Activated T-helper 1 cell treated with Interleukin-2 at 50 U/mL for 16 hours (primary cell): ENCODE measurements at places on chromosomes 5 and 9.

- no peak for DNase-seq
Observed at GRCh38 chr9:2289263-2289662, 274.1 kb downstream of the SMARCA2 start.

DNA sequence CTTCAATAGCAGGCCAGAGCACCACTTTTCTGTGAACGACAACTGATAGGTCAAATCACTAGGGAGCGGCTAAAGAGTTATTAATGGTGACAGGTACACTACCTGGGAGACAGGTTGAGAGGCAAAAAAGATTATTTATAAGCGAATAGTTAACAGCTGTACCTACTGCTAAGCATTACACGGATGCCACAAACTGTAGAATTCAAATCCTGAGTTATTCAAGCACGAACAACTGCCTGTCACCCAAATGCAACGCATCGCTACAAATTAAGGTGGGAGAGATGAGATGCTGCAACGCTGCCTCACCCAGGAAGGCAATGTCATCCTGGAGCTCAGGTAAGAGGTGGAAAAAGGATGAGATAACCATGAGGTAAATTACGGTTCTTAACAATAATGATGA, 342.9 kb downstream of the BNC2 start:
- DNase-seq, result no peak

DNA sequence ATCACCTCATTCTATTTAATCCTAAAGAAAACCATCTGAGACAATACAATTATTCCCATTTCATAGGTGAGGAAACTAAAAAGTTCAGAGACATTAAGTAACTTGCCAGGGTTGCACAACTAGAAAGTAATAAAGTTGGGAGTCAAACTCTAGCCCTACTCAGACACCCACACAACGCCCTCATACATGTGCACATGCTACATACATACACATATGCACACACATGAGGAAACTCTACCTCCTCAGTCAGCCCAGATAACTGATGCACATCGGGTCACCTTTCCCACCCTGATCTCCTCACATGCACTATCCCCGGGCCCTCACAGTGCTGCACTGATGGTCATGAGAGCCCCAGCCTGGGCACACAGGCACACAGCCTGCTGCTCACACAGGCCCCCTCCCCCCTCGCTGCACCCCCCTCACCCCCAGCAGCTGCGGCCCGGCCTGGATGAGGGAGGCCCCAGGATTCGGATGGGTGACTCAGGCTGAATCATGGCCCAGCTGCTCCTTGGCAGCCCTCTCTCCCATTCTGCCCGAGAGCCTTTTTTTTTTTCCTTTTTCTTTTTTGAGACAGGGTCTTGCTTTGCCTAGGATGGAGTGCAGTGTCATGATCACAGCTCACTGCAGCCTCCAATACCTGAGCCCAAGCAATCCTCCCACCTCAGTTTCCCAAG, 5.0 kb upstream of the GPRIN1 start:
- DNase-seq, result no peak

DNA sequence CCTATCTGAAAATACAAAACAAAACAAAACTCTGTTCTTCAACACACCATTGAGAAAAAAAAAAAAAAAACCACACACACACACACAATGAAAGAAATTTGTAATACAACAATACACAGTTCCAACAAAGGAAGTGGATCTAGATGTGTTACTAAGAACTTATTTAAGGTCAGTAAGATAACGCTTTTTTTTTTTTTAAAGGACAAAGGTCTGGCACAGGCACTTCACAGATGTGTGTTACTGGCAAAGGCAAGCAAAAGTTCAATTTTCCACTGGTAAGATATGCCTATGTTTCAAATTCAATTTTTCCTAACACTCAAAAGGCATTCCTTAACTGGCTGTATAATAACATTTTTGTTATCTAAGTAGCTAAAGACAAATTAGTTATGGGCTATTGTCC, 3.6 kb downstream of the RFK start:
- DNase-seq, result no peak

- DNase-seq, result peak; percentile 93
Observed at GRCh38 chr9:97411789-97412625, at the start of gene TDRD7. TSS of gene TDRD7 (plus strand) at chr9:97412096. CDS start at chr9:97428466, 16,370 bp downstream.

GRCh38 chr9:36834736-36835135, 199.3 kb downstream of the PAX5 start:
- DNase-seq, result no peak

DNA sequence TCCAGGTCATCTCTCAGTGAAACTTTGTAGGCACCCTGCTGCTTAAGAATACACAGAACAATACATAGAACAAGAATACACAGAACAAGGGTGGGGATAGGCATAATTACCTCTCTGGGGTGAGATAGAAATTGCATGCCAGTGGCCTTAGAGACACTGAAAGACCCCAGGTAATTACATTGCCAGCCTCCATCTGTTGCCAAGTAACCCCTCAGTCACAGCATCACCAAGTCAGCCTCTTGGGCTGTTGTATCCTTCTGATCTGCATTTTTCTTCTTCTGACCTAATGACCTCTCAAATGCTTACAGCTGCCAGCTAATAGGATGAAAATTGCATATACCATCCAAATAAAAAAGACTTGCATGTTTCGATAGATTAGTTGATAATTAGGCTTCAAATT, 167.7 kb downstream of the GRIA1 start:
- no peak for DNase-seq

- peak; percentile 53 for DNase-seq
Observed at GRCh38 chr5:160199410-160199911, 29.8 kb upstream of the FABP6 start.

DNA sequence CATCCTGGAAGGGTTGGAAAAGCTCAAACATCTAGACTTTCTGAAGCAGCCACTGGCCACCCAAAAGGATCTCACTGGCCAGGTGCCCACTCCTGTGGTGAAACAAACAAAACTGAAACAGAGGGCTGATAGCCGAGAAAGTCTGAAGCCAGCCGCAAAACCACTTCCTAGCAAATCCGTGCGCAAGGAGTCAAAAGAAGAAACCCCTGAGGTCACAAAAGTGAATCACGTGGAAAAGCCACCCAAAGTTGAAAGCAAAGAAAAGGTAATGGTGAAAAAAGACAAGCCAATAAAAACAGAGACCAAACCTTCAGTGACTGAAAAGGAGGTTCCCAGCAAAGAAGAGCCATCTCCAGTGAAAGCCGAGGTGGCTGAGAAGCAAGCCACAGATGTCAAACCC, 87.6 kb downstream of the MAP1B start:
- DNase-seq, result no peak

GRCh38 chr5:150862070-150862469, 15.7 kb downstream of the IRGM start:
- no peak for DNase-seq

DNA sequence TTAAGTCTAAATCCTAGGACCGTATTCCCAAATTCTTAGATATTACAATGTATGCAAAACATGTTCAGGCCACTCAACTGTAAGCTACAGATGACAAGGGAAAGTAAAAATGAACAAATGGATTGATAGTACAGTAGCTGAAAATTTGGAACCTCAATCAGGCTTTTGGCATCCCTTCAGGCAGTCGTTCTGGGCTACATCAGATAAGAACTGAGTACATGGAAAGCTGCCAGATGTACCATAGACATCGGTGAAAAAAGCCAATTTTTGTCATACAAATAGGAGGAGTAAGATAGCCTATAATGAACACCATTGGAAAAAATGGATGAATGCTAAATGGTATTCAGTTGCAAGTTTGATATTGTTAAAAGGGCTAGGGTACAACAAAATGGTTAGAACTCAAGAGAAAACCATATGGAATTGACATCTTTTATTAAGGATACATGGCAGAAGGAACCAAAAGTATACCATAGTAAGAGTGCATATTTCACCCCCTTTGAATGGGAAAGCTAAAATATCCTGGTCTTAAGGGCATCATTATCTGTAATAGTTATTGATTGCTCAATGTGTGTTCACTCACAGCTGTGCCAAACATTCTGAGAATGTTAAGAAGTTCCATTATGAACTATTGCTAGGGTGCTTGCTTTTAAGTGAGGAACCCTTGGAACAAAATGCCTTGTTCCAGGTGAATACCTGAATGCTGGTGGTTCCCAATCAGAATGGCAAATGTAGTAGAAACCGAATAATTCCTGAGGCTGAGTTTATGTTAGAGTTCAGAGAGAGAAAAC, 86.4 kb downstream of the NR3C1 start:
- no peak for DNase-seq

- DNase-seq, result no peak
Observed at GRCh38 chr5:35010676-35011075, 37.1 kb downstream of the AGXT2 start.

DNA sequence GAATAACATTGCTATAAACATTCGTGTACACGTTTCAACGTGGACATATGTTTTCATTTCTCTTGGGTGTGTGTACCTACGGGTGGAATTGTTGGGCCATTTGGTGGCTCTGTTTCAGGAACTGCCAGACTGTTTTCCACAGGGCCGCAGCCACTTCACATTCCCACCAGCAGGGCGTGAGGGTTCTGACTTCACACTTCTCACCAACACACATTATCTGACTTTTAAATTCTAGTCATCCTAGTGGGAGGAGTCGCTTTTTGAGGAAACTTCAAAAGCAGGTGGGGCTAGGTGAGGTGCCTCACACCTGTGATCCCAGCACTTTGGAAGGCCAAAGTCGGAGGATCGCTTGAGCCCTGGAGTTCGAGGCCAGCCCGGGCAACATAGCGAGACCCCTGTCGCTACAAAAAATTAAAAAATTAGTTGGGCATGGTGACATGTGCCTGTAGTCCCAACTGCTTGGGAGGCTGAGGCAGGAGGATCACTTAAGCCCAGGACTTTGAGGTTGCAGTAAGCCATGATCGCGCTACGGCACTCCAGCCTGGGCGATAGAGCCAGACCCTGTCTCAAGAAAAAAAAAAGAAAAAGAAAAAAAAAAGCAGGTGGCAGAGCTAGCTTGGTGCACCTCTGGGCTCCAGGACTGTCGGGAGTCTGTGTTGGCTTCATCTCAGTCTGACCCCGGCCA, 28.5 kb downstream of the TSPAN17 start:
- DNase-seq, result no peak

DNA sequence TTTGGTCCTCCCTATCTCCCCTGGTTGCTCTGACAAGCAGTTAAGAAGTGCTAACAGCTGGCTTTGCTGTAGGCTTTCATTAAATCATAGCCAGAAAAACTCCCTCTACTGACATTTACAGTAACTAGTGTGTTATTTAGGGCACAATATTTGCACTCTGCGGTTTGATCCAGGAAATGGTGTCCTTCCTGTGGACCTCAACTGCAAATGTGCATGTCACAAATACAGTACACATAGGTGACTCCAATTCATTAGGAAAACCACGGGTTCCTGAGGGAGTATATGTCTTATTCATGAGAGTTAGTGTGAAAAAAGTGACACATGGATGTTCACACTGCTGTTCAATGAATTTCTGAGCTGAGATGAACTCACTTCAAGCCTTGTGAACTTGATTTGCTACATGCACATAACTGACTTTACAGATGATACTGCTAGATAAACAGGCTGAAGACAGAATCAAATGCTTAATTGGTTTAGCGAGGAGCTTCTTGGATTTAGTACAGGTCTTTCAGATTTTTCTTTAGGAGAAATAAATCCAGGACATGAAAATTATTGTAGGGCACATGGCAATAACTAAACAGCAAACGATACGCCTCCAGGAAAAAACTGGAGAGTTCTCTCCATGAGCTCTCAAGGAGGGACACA, 281.5 kb downstream of the EFNA5 start:
- no peak for DNase-seq

DNA sequence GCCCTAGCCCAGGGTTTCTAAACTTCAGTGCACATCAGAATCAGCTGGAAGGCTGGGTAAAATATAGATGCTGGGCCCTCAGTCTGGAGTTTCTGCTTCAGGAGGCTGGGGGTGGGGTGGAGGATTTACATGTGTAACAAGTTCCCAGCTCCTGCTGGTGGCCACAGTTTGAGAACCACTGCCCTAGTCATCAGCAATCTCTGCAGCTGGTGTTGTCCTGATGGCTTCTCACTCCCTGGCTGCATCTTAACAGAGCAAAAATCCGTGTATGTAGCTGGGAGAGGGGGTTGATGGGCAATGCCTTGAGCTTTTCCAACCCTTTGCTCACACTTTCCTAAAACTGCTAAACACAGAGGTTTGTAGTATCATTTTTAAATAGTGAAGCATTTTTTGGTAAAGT, 186.0 kb upstream of the KLF9 start:
- no peak for DNase-seq

DNA sequence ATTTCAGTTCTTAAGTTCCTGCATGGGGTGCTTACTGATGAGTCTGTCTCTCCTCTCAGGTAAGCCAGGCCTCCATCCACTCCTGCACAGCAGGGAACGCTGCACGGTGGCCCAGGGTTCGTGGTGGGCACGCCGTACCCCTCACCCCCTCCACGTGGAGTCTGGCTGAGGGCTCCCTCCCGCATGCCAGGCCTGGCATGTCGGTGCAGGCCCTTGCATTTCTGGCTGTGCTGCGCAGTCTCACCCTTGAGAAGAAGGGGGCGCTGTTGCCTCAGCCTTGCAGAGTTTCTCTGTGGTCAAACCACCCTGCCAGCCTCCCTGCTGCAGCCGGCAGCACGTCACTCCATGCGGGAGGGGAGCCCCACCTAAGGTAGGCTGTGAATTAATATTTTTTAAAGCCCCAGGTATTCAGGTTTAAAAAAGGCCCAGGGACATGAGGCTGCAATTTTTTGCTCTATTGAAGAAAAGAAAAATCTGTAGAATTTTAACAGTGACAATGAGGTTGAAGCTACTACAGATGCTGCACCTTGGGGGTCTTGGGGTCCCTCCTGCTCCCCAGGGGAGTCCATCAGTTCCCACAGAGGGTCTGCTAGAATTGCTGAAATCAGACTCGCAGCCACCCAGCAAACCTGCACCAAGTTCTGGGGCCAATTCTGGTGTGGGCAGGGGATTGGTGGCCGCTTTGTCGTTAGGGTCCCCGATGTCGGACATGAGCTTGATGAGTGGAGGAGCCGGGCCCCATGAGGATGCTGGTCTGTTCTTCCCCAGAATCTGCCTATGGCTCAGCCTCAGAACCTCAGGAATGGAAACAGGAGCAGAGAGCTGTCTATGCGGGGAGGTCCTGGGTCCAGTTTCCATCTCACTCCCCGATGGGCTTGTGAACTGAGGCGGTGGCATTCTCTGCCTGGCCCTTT, 52.6 kb downstream of the TENT4A start:
- DNase-seq, result peak; percentile 21

DNA sequence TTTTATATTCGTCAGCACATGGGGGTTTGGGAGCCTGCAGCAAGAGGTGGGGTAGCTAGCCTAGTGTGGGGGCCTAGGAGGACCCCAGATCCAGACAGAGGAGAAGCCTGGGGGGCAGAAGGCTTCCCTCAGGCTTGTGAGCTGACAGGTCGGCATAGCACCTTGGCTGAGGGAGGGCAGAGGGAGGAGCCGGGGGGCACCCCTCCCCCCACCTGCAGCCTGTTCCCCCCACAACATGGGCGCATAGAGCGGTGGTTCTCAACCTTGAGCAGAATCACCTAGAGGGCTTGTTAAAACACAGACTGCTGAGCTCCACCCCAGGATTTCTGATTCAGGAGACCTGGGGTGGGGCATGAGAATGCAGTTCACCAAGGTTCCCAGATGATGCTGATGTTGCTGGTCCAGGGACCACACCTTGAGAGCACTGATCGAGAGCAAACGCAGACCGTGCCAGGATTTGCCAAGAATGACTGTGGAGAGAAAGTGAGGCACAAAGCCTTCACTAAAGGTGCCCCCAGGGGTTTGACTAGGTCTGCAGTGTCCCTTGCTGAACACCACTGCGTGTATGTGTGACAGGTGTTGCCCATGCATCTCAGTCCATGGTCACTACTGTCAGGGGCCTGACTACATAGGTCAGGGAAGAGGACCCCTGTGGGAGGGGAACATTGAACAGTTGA, 163.3 kb downstream of the MACROH2A1 start:
- DNase-seq, result no peak

- DNase-seq, result no peak
Observed at GRCh38 chr5:133438487-133438886, 173.9 kb downstream of the FSTL4 start.
